Neural crest cell (in vitro differentiated cells): ENCODE measurements at places on chromosomes 1 and 21.

GRCh38 chr1:197306381-197307062, 38.5 kb downstream of the CRB1 start:
- DNase-seq, result no peak

- no peak for DNase-seq
Observed at GRCh38 chr21:25887646-25888306, 153.0 kb downstream of the GABPA start.

- DNase-seq, result no peak
Observed at GRCh38 chr1:53317646-53318539, 10.0 kb downstream of the LRP8 start.

GRCh38 chr1:113169591-113169990, 96.6 kb downstream of the LRIG2 start:
- no peak for DNase-seq

GRCh38 chr1:189693140-189693539, 784.5 kb downstream of the BRINP3 start:
- no peak for DNase-seq

DNA sequence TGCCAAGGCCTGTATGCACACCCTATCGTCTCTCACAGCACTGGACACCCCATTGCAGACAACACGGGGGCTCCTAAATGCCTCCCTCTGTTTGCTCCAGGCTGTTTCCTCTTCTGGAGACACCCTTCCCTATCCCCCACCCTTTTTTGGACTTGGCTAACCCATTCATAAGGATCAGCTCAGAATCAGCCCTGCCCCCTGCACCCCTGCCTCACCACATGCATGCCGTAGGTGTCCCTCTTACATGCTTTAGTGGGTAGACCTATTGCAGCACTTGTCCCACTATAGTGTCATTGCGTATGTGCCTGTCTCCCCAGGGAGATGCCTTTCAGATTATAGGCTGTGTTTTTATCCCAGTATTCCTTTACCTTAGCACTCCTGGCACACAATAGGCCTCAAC, 30.9 kb downstream of the OPTC start:
- DNase-seq, result no peak

GRCh38 chr1:71640998-71641397, 560.2 kb upstream of the ZRANB2 start:
- DNase-seq, result no peak

GRCh38 chr1:9539829-9540550, 725 bp downstream of the SLC25A33 start:
- DNase-seq, result peak; percentile 37

GRCh38 chr1:169089776-169090175, 16.7 kb upstream of the ATP1B1 start:
- no peak for DNase-seq

GRCh38 chr1:92709738-92710137, 75.2 kb downstream of the EVI5 start:
- no peak for DNase-seq

DNA sequence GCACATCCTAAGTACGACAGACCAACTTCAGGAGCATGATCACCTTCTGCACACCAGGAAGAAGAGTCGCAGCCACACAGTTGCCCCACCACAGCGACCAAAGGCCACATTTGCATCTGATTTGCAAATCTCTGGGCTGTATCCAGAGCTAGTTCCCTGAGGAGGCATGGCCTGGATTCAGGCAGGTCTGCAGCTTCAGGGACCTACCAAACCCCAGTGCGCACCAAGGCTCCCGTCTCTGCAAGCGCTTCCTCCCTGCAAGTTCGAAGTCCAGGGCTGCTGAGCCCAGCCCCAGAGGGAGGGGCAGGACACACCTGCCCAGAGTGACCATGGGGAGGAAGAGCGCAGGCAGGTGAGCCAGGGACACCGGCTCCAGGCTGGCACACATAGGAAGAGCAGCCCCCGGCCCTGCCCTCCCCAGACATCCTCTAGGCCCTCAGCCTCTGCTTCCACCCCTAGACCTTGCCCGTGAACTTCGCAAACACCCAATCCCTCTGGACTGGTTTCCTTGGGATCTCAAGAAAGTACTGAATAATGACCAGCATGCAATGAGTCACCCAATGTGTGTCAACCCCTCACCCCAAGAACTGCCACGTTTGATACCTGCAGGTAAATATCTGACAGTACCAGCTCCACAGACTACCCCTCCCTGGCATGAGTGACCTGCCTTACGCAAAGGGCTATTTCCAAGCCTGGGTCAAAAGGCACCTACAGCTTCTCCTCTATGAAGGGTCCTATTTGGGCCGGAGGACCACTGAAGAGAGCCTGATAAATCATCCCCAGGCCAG, 36.8 kb downstream of the CASZ1 start:
- DNase-seq, result no peak

- no peak for DNase-seq
Observed at GRCh38 chr21:16879479-16879878, 633.4 kb upstream of the CXADR start.

GRCh38 chr1:229002037-229002436, 266.8 kb downstream of the RHOU start:
- no peak for DNase-seq

DNA sequence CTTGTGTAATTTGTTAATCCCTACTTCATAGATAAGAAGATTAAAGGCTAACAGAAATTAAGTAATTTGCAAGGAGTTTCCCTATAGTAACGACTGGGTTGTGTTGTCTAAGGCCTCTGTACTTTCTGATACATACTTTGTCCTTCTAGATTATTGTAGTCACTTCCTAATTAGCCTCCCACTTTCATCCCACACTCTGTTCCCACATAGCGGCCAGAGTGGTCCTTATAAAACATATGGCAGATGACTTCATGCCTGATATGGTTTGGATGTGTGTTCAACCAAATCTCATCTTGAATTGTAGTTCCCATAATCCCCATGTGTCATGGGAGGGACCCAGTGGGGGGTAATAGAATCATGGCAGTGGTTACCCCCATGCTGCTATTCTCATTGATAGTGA, 120.5 kb upstream of the DAB1 start:
- DNase-seq, result no peak

GRCh38 chr1:10903821-10904220, 107.4 kb upstream of the CASZ1 start:
- DNase-seq, result no peak

DNA sequence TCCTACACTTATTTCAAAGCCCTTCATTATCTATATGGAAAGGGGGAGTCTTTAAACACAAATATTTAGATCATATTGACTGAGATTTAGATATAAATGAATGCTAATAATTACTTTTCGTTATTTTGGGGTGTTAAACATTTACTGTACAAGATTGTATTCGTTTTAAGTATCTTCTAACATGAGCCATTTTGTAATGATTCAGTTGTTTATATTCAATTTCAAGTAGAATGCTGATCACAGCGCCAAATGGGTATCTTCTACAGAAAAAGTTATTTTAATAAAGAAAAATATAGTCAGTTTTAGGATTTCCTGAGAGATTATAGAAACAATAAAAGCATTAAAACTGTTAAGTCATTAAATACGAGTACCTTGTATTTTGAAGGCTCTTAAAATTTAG, 104.5 kb upstream of the HNRNPU start:
- no peak for DNase-seq

GRCh38 chr1:18649693-18650370, 19.2 kb downstream of the PAX7 start:
- DNase-seq, result no peak

GRCh38 chr1:215992620-215993019, 425.5 kb downstream of the KCTD3 start:
- DNase-seq, result no peak

DNA sequence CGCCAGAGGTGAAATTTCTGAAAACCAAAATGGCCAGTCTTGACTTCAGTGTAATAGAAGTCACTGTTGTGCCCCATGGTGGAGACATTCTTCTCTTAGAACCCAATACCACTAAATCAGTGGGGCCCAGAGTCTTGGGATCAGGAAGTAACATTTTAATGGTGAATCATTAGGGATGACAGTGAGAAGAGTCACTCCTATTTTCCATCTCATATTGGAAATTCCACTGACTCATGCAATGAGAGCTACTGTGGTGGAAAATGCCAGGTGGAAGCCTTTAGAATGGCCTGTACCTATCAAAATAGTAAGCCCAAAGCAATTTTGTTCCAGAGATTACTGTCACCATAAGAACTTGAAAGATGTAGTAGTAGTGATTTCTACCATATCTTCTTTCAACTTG, 20.6 kb upstream of the PPM1J start:
- no peak for DNase-seq

DNA sequence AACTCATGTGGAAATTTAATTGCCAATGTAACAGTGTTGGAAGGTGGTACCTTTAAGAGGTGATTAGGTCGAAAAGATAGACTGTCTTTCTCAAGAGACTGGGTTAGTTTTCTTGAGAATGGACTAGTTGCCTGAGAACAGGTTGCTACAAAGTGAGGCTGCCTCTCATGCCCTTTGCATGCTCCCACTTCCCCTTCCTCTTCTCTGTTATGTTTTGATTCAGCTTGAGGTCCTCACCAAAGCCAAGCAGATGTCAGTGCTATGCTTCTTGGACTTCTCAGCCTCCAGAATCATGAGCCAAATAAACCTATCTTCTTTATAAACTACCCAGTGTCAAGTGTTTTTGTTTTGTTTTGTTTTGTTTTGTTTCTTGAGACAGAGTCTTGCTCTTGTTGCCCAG, 187.0 kb upstream of the RUNX1 start:
- no peak for DNase-seq

DNA sequence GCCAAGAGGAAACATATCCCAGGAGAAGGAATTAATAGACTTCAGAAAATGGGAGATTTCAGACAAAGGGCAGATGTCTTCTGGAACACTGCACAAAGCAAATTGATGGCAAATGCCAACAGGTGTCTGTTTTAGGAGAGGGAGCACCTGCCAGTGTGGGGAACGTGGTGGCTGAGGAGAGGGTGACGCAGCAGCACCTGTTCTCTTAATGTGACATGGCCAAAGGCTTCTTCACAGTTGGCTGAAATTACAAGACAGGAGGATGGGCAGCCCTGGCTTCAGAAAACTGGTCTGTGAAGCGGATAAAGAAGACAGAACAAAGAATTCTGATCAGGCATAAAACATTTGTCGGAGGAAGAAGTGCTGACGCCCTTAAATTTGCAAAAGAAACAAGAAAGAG, 178.7 kb upstream of the RUNX1 start:
- DNase-seq, result no peak

- DNase-seq, result no peak
Observed at GRCh38 chr1:164662462-164662861, 103.5 kb downstream of the PBX1 start.

DNA sequence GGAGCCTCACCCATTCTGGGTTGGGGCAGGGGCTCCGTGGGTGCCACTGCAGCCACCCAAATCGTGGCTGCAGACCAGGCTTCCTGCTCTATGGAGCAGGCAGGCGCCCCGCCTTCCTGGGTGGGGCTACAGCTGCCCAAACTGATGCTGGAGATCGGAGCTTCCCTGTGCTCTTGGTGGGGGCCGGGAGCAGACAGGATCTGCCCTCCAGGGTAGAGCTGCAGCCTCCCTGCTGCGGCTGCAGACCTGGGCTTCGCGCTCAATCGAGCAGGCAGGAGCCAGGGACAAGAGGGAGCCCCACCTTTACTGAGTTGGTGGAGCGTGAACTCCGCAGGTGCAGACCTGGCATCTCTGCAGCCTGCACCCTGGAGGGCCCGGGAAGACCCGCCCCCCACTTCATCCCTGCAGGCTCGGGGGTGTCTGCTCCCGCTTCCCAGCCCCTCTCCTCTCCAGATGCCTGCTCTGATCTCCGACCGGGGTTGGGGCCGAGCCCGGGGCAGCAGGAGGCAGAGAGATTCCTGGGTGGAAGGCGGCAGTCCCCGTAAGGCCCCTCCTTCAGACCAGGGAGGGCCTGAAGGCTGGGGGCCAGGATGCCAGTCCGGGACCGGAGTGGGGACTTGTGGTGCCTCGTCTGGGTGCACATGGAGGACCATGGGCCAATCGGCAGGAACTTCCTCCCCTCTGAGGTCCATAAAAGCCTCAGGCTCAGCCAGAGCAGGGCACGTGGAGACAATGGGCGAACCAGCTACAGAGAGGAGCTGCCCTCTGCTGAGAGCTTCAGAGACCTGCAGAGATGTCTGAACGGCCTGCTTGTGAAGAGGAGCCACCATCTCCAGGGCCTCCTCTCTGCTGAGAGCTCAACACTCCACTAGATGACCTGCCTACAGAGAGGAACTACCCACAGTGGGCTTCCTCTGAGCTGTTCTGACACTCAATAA, 359.3 kb downstream of the SMYD3 start:
- DNase-seq, result no peak

DNA sequence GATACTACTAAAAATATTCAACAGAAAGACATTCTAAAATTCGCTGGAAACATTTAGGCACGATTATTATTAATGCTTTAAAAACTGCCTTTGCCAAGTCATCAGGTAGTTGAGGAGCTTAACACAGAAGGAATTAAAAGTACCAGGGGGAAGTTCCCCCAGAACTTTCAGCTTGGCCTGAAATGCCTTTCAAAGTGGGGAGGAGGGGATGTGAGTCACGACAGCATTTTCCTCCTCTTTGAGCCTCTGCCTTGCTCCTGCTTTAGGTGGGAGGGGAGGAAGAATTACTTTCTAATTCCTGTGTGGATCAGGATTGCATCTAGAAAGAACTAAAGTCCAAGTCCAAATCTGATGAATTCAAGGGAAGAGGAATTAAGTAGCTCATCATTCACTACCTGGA, 183.7 kb downstream of the CLIC6 start:
- DNase-seq, result no peak

DNA sequence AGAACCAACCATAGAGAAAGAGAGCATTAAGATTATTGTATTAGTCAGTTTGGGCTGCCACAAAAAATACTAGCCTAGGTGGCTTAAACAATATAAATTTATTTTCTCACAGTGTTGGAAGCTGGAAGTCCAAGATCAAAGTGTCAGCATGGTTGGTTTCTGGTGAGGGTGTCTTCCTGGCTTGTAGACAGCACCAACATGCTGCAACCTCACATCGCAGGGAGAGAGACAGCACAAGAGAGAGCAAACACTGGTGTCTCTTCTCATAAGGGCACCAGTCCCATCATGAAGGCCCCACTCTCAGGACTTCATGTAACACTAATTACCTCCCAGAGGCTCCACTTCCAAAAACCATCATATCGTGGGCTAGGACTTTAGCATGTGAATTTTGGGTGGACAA, 30.6 kb upstream of the HAO2 start:
- DNase-seq, result no peak

DNA sequence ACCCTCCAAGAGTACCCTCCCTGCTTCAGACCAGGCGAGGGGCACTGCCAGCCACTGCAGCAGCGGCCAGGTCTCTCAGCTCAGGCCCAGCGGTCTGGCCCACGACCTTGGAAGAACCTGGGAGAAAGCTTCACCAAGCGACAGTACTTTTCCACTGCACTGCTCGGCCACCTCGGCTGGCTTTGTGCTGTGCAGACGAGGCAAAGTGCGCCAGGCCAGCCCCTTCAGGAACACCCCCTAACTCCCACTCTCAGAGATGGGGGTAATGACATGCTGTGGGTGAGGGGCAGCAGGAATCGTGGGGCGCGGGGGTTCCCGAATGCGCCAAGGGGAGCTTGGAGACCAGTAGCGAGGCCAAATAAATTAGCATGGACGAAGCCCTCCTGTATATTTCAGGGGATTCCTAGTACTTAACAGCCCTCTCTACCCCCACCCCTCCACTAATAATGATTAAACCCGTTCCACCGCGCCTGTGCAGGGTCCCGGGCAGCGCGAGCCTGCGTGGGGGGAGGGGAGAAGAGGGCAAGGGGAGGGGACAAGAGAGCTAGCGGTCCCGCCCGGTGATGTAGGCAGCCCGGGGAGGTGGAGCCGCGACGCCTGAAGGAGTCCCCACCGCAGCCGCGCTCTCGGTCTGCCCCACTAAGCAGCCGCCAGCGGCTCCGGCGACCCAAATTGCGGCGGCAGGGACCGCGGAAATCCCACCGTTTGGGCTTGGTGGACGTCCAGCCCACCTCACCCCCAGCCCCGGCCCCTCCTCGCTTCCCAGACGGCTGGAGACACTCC, at the start of gene FAM43B:
Gene FAM43B (plus strand): TSS at position 629 of the 783 bp plus-strand sequence. CDS start 401 bp downstream, outside the sequence.
- DNase-seq, result peak; percentile 60

- no peak for DNase-seq
Observed at GRCh38 chr1:158362482-158362881, 8.8 kb downstream of the CD1E start.
